ENCODE measurements at places on chromosomes 2 and 18. TPM values are rescaled to one million over a fixed set of nuclear protein-coding genes. Genes with fewer than 3 reads are reported as not detected.

DNA sequence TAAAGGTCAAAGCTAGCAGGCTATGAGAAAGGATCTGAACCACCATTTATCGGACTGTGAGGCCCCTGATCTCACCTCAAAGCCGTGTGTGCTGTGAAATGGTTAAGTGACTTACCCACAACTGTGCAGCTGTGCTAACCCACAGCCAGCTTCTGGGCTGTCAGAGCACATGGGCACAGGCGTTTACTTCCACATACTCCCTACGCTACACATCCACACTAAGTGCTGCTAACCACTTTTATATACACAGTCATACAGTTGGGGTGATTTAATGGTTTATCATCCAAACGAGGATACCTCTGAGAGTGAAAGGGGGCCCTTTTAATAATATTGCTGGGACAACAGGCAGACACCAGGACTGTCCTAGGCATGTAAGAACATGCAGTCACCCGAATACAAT lies 37.3 kb downstream of the CYRIA start:
- no peak for DNase-seq

GRCh38 chr2:196172951-196173350 lies 1.6 kb upstream of the STK17B start:
- no peak for DNase-seq

CXCR1 gene
- total RNA-seq = under 0.01 TPM

KIF5C gene
- 388 TPM for total RNA-seq

GRCh38 chr2:108124736-108125495 lies 114.9 kb upstream of the SULT1C3 start:
- no peak for DNase-seq

- DNase-seq = no peak
These were observed 256.6 kb upstream of the ID2 start for GRCh38 chr2:8424997-8425900.

DNA sequence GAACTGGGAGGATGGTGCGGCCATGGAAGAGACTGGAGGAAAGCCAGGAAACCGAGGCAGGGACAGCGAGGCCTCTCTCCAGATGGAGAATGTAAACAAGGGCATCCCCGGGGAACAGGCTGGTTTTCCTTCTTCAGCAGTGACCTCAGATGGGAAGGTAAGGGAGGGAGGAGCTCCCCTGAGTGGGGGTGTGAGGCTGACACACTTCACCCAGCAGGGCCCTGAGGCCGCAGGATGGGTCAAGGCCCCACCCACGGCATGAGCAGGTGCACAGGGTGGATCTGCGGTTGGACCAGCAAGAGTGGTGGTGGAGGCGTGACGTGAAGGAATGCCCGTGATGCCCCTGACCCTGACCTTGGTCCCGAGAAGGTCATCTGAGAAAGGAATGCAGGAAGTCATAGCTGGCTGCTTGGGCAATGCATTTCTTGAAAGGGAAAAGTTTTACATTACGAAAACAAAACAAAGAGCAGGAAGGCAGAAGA lies 48.1 kb downstream of the ADCY3 start:
- no peak for DNase-seq

DNA sequence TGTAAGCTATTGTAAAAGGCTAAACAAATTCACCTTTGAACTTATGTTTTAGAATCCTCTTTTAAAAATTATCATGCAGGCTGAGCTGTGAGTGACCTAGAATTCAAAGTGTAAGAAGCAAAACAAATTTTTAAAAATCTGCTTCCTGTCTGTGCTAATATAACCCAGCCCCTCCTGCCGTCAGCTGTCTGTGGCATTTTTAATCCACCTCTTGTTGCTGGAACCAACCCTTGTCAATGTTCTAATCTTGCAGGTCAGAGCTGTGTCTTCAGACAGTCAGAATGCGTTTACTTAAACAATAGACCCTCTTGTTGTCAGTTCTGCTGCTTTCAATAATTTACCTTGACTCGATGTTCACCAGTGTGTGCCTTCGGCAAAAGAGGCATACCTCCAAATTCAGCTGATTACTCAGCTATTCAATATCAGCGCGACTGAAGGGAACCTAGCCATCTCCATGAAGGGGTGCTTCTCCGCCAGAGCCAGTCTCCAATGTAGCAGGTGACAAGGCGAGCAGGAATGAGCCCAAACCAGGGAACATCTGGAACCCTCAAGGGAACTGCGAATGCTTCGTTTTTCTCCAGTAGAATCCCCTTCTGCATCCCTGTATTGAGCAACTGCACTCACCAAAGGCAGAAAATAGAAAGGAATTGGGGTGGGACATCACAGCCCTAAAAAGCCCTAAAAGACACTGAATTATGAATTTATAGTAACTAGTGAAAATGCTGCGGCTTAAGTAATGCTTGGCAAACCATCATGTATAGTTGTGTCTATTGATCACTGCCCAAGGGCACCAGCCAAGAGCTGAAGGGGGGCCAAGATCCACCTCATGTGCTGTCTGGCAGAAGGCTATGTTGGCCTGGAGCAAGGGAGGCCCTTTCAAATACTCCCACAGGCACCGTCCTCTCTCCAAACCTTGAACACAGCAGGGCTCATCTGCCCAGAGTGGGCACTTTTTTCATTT lies 62.5 kb downstream of the LYPD6B start:
- DNase-seq = no peak

DNA sequence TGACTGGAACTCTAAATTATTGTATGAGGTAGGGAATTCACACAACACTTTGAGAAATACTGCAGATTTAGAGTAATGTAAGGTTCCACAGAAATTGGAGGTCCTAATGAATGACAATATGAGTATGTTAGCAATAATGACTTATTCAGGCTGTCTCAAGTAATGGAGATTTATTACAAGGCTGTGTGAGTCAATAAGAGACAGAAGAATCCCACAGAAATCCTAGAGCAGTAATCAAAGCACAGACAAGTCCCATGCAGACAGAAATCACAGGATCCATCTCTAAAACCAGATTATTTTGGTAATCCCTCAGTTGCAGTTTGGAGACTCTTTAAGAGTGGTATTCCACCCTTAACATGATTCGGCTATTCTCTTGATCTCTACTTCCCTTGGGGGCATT lies 83.6 kb downstream of the FAM161A start:
- no peak for DNase-seq

GRCh38 chr18:63774511-63774910 lies 707 bp upstream of the SERPINB7 start:
- DNase-seq = no peak

DNA sequence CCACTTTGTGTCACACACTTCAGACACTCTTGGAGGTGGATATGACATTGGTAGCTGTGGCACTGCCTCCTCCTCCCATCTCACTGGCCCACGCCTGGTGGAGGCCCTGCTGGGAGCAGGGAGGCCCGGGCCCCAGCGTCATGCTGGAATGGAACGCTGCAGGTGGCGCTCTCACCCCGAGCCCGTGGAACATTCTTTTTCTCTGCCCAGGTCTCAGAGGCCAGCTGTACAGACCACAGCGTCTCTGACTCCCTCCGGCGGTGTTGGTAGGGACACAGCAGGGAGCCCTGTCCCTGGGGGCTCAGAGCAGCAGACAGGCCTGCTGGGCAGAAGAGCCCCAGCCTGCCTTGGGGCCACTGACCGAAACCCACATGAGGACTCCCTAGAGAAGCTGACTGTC lies 218.1 kb downstream of the TWIST2 start:
- no peak for DNase-seq

- DNase-seq = no peak
These were observed 262.5 kb downstream of the CDH20 start for GRCh38 chr18:61595615-61596251.

GRCh38 chr2:189658306-189659212 lies 2.7 kb upstream of the ASNSD1 start:
- DNase-seq = no peak

ICA1L gene
- 88.5 TPM for total RNA-seq

ALMS1 gene
- total RNA-seq = 61.1 TPM

DNA sequence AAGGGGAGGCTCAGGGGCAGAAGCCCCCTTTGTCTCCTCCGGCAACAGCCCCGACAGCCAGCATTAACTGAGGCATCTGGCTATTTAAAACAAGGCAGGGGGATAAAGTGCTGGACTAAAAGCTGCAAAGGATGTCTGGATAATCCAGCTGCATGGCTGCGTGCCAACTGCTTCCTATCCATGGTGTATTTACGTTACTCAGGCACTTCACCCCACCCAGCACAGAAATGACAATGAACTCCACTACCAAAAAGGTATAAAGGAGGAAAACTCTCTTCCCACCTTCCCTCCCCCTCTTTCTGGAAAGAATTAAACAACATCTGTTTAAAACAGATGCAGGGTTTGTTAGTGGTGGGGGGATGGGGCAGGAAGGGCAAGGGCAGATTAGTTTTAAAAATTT lies 82.5 kb downstream of the SPRED2 start:
- no peak for DNase-seq

DNA sequence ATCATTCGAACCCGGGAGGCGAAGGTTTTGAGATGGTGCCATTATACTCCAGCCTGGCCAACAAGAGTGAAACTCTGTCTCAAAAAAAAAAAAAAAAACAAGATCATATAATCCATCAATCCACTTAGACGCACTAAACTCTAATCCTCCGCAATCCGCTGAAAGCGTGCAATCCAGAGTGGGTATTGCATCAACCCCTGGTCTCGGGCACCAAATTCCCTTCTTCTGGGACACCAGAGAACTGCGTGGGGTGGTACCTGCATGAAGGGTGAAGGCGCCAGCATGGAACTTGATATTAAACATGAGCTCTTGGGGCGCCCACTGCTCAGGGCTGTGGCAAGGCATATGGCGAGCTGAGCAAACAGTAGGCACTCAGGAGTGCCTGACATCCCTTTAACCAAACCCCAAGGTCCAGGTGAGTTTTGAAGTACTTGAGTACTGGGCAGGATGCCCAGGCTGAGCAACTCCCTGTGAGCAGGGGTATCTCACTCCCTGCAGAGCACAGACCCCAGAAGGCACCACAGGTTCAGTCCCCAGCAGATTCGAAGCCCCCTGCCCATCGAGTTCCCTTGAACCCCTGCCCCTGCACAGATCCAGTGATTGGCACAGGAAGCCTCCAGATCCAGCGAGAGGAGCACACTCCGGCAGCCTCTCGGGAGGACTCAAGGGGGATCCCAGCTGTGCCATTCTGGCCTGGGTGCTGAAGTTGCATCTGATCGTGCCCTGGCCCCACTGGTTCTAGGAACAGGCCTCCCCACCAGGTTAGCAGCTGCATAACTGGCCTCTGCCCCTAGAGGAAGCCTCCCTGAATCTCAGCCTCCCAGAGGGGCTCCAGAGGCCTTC lies 8.0 kb downstream of the ALPI start:
- no peak for DNase-seq

DNA sequence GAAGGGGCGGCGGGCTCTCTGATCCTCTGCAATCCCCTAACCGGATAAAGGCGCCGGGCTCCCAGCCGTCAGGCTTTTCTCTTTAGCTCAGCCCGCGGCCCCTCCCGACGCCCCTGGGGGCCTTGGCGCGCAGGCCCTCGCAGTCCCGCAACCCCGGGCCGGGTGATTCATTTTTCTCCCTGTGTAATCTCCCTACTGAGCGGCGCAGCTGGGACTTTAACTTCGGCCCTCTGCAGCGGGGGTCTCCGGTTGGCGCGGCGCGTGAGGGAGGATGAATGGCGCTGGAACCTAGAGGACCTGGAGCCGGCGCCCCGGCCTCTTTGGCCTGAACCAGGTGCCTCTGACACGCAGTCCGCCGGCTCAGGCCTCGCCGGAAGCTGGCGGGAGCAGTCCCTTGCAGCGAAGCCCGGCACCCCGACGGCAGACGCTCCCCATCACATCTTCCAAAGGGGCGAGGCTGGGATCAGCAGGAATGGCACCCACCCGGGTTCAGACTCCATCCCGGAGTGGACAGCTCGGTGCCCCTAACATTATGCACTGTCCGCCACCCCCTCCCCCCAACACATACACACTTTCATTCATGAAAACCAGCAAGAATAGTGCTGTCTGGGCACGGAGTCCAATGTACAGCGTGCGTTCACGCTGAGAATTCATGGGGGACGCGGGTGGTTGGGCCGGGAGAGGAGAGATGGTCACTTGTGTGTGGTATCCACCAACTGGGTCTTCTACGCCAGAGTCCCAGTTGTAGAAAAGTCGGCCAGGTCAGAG lies 1.2 kb downstream of the CNGA3 start:
- DNase-seq = no peak

FSIP2 gene
- total RNA-seq = 2.0 TPM

- no peak for DNase-seq
These were observed 93.9 kb downstream of the KLF7 start for GRCh38 chr2:207071820-207072219.

- no peak for DNase-seq
These were observed 44.4 kb upstream of the BARD1 start for GRCh38 chr2:214853906-214854305.

DNA sequence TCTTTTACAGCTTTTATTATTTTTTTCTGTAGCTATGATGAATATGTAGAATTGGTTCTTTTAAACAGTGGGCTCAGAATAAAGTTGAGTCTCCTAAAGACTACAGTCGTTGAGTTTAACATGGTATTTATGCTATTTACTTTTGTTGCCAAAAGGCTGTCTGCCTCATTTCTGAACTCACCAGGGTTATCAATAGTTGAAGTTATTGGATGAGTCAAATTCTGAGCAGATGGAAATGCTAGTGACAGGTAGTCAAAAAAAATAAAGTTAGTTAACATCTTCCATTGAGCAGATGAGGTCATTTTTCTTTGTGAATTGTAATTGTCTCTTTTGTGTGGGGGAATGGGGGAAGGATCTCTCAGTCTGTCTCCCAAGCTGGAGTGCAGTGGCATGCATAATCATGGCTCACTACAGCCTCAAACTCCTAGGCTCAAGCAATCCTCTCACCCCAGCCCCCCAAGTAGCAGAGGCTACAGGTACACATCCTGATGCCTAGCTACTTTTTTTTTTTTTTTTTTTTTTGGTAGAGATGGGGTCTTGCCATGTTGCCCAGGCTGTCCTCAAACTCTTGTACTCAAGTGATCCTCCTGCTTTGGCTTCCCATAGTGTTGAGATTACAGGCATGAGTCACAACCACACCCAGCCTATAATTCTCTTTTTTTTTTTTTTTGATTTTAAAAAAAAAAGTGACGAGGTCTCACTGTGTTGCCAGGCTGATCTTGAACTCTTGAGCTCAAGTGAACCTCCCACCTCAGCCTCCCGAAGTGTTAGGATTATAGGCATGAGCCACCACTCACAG lies 8.9 kb downstream of the PAPOLG start:
- DNase-seq = no peak

DNA sequence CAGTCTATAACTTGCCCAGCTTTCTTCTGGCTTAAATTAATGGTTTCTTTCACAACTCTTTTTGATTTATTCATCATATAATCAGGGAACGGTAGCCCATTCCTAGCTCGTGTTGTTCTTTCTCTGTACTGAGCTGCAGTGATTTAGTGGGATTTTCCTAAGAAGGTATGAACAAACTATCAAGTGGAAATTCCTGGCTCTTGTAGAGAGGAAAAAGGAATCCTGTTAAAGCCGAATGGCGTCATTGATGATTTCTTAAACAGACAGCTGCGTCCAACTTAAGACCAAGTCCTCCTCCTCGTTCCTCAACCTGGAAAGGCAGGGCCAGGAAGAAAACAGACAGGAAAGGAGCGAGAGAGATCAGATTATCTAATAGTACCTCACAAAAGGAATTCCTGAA lies 69.2 kb upstream of the CABLES1 start:
- no peak for DNase-seq

ST8SIA5 gene
- 4.9 TPM for total RNA-seq

SH2D6 gene
- 0.41 TPM for total RNA-seq

GRCh38 chr18:13036622-13037320 lies 45.6 kb downstream of the CEP192 start:
- DNase-seq = no peak

ZBTB7C gene
- 1.6 TPM for total RNA-seq

CNOT11 gene
- total RNA-seq = 14.3 TPM

- DNase-seq = no peak
These were observed 57.6 kb upstream of the IL1RL1 start for GRCh38 chr2:102253753-102254150.

TDRD15 gene
- total RNA-seq = under 0.01 TPM
